ENCODE measurements at places on chromosomes 1 and 21. TPM values are rescaled to one million over a fixed set of nuclear protein-coding genes. Genes with fewer than 3 reads are reported as not detected.

The ST6GALNAC3 gene
- total RNA-seq, result 0.39 TPM

The LRRIQ3 gene
- 0.39 TPM for total RNA-seq

The FCRL4 gene
- not detected for total RNA-seq

The TSNAX gene
- 28.3 TPM for total RNA-seq

The NUDT17 gene
- 1.1 TPM for total RNA-seq

The ATP6V1G3 gene
- not detected for total RNA-seq

The ERICH3 gene
- not detected for total RNA-seq

The CTXND2 gene
- total RNA-seq, result not detected

The RHD gene
- under 0.01 TPM for total RNA-seq

The USH2A gene
- not detected for total RNA-seq

The C21orf91 gene
- total RNA-seq, result 7.7 TPM

The TCHHL1 gene
- total RNA-seq, result not detected

The MMP23B gene
- 0.73 TPM for total RNA-seq

The COL8A2 gene
- 2.3 TPM for total RNA-seq

The FCGR2B gene
- not detected for total RNA-seq

The RGS13 gene
- under 0.01 TPM for total RNA-seq

The KRTAP6-1 gene
- total RNA-seq, result not detected

The REN gene
- 0.37 TPM for total RNA-seq

The KIF21B gene
- total RNA-seq, result under 0.01 TPM

The IL20 gene
- total RNA-seq, result not detected

The LHX8 gene
- total RNA-seq, result not detected

The SPRR1A gene
- total RNA-seq, result not detected

The ICOSLG gene
- total RNA-seq, result 0.37 TPM

The HHAT gene
- total RNA-seq, result 2.2 TPM

The KCNJ9 gene
- total RNA-seq, result under 0.01 TPM

The CLDN17 gene
- not detected for total RNA-seq

The AGL gene
- total RNA-seq, result 7.8 TPM

The ZBTB8A gene
- 4.8 TPM for total RNA-seq

The TNFRSF14 gene
- total RNA-seq, result 11.4 TPM

The VHLL gene
- total RNA-seq, result 0.39 TPM

The IFI16 gene
- total RNA-seq, result 115 TPM

The AMY1B gene
- not detected for total RNA-seq

The GJA4 gene
- total RNA-seq, result not detected

The GPR37L1 gene
- total RNA-seq, result not detected
